ELF-1 (cell line): ENCODE measurements at places on chromosomes 6 and 20.

DNA sequence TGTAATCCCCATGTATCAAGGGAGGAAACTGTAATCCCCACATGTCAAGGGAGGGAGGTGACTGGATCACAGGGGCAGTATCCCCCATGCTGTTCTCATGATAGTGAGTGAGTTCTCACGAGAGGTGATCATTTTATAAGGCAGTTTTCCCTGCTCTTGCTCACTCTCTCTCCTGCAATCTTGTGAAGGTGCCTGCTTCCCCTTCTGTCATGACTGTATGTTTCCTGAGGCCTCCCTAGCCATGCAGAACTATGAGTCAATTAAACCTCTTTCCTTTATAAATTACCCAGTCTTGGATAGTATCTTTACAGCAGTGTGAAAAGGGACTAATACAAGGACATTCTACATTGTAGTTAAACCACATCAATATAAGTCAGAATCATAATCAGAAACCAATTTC is 112.4 kb downstream of the BTBD9 start:
- no peak for DNase-seq

- peak; percentile 27 for DNase-seq
Measured at GRCh38 chr20:59948828-59949720, 8.9 kb downstream of the FAM217B start.

DNA sequence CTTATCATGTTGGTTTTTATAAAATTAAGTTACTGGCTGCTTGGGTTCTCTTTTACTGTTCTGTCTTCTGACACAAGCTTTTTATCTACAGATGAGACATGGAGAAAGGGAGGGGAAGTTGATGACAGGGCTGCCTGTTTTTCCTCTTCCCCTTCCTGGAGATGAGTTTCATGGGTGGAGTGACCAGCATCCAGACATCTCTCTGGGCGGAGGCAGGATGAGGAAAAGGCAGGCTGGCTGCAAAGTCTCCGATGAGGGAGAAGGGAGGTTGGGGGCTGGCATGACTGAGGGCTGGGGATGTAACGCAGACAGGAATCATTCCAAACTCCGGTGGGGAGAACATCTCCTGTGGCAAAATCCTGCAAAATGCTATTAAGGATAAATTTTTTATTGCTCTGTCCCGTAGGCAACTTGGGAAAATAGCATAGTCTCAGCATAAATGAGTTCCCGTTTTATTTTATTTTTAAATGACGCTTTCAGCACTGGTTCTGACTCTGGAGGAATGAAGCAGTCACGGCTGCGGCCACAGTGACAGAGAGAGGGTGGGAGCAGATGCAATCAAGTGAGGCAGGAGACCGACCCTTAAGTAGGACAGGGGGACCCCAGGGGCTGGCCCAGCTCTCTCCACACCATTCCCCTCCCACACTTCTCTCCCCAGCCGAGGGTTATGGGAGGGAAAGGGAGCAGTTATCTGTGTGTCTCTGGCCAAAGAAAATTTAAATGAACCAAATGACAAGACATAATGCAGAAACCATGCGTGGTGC is 108.8 kb upstream of the PMEPA1 start:
- DNase-seq = no peak

- no peak for DNase-seq
Measured at GRCh38 chr6:16582446-16583143, 178.7 kb downstream of the ATXN1 start.

DNA sequence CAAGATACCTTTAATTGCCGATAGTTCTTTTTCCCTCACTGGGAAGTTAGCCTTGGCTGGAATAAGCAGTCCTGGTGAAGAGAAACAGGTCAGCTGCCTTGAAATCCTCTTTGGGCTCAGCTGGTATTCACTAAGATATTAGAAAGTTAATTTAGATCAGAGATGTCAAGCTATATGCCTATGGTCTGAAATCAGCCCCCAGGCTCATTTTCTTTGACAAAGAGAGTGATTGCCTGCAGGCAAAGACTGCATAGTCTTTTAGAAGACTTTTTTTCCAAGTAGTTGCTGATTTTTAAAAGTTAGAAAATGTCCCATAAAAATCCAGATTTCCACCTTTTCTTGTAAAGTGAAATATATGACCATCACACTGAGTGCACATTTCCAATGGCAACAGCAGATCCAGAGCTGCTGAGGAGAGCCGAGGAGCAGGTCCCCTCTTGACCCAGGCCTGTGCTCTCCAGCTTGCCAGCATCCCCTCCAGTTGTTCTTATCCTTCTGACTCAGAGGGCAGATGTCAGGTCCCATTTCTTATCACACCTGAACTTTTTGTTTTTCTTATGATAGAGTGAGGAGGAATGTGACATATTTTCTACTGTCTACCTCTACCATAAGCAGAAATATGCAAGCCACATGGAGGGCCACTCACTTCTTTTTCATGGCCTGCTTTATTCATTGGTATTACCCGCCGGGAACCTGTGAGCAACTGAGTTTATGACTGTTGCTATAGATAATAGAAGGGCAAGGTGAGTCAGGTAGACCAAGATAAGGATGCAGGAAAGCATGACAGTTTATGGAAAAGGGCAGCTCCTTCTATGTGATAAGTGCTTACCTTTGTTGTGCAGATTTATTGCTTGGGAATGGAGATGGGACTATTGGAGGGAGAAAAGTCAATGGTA is 17.6 kb upstream of the L3MBTL3 start:
- DNase-seq = peak; percentile 14

DNA sequence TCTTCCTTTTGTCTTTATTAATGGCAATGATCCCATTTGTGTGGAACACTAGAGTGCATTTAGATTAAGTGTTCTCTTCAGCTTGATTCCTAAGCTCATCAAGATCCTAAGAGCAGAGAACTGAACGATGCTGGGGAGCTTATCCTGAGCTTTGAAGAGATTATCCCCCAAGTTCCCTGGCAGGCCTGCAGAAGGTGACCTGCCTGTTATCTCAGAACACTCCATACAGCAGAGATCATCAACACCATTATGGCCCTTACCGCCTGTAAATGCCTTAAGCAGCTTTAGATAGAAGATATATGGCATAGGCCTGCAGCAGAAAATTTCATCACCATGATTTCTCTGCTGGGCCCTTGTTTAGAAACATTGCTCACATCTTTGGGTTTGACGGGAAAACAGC is 779.9 kb upstream of the MAP3K7 start:
- peak; percentile 47 for DNase-seq

DNA sequence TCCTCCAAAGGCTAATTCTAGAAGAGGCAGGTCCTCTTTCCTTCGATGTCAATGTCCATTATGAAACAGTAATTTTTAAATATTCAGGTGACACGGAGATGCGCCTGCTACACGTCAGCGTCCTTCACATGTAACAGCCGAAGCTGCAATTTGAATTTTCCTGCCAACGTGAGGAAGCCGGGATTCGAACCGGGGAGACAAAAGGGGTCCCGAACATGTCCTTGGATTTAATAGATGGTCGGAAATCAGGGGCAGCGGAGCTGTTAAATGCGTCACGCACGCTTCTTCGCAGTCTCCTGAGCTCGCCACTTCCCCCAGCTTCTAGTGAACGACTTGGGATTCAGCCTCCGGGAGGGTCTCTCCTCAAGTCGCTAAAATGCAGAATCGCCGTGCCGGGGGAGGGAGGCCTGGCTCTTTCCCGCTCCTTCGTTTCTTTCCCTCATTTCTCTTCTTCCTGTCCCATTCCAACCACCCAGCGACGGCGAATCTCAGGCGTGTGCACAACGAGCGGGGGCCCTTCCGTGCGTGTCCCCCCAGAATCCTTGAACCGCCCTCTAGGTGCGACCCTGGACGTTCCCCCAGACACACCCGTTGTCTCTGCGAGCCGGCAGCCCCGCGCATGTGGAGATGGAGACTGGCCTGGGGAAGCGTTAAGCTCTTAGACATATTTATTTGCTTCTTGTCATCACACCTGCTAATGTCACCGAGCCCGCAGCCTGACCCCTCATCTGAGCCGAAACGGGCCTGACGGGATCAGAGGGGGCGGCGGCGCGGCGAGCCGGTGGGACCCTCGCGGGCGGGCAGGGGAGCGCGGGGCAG is 1.3 kb upstream of the FOXC1 start:
- DNase-seq = peak; percentile 60

GRCh38 chr20:19095762-19096161 is 116.7 kb upstream of the SLC24A3 start:
- peak; percentile 59 for DNase-seq

DNA sequence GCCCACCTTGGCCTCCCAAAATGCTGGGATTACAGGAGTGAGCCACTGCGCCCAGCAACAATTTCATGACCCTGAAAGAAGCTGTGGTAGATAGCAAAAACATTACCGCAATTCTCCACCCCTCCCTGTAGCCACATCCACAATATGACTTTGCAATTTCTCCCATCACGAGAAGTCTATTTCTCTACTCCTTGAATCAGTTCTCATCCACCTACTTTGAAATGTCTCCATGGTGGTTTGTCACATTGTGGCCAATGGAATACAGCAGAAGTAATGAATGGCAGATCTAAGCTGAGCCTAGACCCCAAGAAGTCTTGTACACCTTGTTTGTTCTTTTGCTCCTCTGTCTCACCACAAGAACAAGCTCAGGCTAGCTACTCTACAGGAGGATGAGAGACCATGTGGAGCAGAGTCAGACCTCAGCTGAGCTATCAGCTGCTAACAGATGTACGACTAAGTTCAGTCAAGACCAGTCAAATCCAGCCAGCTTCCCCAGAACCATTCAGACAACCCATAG is 6.3 kb downstream of the OXT start:
- no peak for DNase-seq

DNA sequence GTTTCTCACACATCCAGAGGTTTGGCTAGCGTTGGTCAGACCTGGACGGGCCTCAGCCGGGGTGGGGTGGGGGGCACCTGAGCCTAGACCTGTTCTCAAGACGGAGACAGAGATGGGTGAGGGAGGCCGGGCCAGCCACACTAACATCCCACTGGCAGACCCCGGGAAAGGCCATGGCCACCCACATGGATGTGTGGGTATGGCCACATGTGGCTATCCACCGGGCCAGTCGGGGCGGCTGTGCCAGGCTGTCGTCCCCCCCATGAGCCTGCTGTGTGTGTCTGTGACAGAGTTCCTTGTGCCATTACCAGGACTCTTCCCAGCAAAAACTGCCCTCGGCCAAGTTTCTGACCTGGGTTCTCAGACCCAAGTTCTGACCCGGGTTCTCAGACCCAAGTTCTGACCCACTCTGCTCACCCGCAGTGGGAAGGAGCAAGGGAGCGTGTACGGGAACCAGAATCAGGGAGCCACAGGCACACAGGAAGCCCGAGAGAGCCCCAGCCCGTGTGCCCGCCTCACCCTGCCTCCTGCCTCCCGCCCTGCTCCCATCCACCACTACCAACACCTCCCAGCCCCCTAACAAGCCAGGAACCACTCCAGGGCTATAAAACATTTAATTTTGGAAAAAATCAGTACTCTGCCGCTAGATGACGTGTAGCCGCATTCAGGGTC is 255.5 kb downstream of the TAF4 start:
- no peak for DNase-seq

DNA sequence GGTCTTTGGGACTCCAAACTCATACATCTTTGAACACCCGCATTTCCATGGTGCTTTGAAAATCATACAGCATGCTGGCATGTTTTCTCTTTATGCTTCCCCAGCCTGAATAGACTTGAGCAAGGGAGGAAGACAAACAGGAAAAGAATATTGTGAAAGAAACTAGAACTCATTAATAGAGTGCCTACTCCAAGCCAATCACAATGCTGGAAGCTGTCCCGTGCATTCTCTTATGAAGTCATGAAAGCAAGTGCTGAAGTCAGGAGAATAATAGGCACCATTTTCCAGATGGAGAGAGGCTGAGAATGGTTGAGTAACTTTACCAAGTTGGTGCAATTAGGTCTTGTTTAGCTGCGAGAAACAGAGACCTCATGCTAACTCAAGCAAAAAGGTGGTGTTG is 102.5 kb upstream of the PTPRT start:
- no peak for DNase-seq

- DNase-seq = no peak
Measured at GRCh38 chr6:83709748-83710050, 798 bp upstream of the SNAP91 start.

DNA sequence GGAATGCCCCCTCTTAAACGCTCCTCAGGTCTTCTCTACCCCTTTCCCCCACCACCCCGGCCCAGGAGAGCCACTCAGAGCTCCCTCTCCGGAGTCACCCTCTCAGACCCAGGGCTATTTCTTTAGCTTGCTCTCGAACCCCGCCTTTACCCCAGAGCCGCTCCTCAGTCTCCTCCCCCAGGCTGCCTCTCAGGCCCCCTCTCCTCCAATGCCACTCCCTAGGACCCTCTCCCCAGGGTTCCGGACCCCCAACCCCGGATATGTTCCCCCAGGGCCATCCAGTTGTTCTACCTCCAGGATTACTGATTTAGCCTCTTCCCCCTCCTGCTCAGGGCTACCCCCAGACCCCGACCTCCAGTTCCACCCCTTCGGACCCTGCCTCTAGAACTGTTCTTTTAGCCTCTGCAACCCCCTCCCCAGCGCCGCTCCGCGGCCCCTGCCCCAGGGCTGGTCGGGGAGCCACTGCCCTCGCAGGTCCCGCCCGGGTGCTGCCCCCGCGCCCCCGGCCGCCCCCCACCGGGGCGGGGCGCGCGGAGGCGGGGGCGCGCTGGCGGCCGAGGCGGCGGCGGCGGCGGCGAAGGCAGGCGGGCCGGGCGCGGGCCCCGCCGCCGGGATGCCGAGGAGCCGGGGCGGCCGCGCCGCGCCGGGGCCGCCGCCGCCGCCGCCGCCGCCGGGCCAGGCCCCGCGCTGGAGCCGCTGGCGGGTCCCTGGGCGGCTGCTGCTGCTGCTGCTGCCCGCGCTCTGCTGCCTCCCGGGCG is at the start of gene MMP24:
Gene MMP24 (plus strand): TSS at position 565 of the 758 bp plus-strand sequence. CDS start 49 bp downstream, at position 614.
- DNase-seq = no peak

GRCh38 chr20:3781153-3781910 is at the start of gene SPEF1:
SPEF1 (minus strand) TSS chr20:3781448; CDS start chr20:3781287, 161 bp downstream.
- peak; percentile 97 for DNase-seq

DNA sequence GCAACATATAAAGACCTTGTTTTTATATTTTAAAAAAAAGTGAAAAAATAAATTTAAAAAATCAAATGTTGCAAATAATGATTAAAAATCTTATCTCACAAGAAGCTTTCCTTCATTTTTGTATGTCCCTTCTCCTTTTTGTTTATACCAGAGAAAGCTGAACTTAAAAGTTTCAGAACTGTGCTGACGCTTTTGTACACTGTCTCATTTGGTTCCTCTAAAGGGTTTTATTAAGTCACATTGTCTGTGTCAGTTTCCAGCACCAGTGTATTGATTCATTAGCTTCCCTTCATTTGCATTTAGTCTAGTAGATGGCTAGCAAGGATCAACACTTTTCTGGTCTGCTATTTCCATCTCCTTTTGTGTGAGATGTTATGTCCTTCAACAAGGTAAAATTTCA is 6.7 kb downstream of the PCED1A start:
- DNase-seq = no peak

- DNase-seq = no peak
Measured at GRCh38 chr6:111802720-111803330, 70.4 kb downstream of the FYN start.

DNA sequence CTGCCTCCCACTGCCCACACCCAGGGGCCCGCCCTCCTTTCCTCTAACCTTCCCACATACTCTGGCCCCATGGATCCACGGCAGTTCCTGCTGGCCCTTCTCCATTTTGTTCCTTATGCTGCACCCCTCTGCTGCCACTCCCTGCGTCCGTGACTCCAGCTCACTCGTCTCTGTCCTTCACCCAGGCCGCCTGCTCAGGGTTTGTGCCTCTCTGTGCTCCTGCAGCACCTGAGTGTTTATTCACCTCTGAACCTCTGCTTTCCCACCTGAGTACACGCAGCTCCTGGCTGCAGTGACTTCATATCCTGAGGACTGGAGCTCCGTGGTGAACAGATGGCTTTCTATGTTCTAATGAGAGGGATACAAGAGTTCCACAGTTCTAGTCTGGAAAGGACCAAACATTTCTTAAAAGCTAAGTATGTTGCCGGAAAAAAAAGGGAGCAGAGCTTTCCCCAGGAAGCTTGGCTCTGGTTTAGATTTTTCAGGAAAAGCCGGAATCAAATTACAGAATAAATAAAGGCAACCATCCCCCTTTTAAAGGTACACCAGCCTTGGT is 1.5 kb upstream of the GNRH2 start:
- no peak for DNase-seq
